M059J (cell line): ENCODE measurements at places on chromosomes 13 and 19. TPM values are rescaled to one million over a fixed set of nuclear protein-coding genes. Genes with fewer than 3 reads are reported as not detected.

The CYSLTR2 gene
- 0.12 and 0.37 TPM in 2 replicates for total RNA-seq

The ZNF738 gene
- total RNA-seq: 13.8 and 14.0 TPM in 2 replicates

The SPINT2 gene
- total RNA-seq: 8.5 and 8.9 TPM in 2 replicates

The NLRP7 gene
- total RNA-seq: not detected in 2 replicates

The ANKRD24 gene
- total RNA-seq: 0.12 and 0.20 TPM in 2 replicates

The SMAD9 gene
- total RNA-seq: 4.0 and 5.8 TPM in 2 replicates
